RPMI7951 (cell line): ENCODE measurements at places on chromosomes 11 and 22. TPM values are rescaled to one million over a fixed set of nuclear protein-coding genes. Genes with fewer than 3 reads are reported as not detected.

The CSF2RB gene
- total RNA-seq: not detected in 2 replicates

The HSCB gene
- 17.1 and 23.5 TPM in 2 replicates for total RNA-seq

The RAG2 gene
- total RNA-seq: not detected in 2 replicates

The UBASH3B gene
- 14.3 and 16.0 TPM in 2 replicates for total RNA-seq

The THRSP gene
- total RNA-seq: not detected in 2 replicates

The SCGB1D2 gene
- total RNA-seq: not detected in 2 replicates

The GRAP2 gene
- total RNA-seq: 0.78 and 0.84 TPM in 2 replicates

The PIH1D2 gene
- 5.9 and 6.4 TPM in 2 replicates for total RNA-seq

The MS4A15 gene
- total RNA-seq: not detected in 2 replicates

The PRRG4 gene
- total RNA-seq: 0.24 and 0.49 TPM in 2 replicates

The PRG3 gene
- total RNA-seq: not detected in 2 replicates

The KCNC1 gene
- total RNA-seq: not detected in 2 replicates

- DNase-seq: peak; percentile 45
Observed at GRCh38 chr11:126646701-126647557, 291.4 kb downstream of the ST3GAL4 start.

DNA sequence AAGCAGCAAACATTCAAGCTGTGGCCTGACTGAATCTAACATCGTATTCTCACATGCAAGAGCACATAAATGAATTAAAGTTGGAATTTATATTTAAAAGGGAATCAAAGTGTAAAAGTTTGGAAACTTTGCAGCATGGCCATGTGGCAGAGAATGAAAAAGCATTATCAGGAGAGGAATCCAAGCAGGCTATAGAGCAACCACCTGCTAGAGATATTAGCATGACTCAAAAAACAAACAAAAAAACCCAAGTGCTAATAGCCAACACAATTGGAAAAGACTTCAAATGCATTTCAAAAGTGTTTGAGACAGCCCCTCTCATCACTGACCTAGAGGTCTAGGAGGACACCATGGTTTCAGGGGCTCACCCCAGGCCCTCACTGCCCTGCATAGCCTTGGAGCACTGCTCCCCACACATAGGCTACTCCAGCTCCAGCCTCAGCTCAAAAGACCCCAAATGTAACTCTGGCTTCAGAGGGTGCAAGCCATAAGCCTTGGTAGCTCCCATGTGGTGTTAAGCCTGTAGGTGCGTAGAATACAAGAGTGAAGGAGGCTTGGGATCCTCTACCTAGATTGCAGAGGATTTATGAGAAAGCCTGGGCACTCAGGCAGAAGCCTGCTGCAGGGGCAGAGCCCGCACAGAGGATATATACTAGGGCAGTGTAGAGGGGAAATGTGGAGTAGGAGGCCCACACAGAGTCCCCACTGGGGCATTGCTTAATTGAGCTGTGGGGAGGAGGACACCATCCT, 1.7 kb upstream of the KRTAP5-7 start:
- DNase-seq: no peak

- DNase-seq: no peak
Observed at GRCh38 chr11:77310721-77311120, 9.2 kb upstream of the GDPD4 start.

DNA sequence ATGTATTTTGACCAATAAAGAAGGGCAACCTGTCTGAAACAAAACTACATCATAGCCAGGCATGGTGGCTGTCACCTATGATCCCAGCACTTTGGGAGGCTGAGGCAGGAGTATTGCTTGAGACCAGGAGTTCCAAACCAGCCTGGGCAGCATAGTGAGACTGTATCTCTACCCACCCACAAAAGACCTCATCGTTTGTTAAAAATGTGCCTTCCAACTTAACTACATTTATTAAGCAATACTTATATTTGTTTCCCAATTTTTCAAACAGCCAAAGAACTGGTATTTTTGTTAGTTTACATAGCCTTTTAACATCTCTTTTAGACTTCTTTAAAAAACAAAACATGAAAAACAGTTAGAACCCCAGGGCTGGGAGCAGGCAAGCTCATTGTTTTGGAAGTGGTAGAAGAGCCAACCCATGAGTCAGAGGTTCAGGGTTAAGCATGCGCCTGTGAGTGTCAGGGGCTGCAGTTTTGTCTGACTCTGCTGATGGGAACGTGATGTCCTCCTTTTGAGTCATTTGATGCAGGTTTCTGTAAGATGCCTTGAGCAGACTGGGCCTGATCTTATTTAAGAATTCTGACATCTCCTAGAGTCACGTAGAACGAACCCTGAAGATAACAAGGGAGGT, 53.9 kb upstream of the CRTAM start:
- peak; percentile 88 for DNase-seq

- no peak for DNase-seq
Observed at GRCh38 chr11:68004551-68005335, 846 bp upstream of the UNC93B1 start.

- DNase-seq: no peak
Observed at GRCh38 chr11:877565-877964, 33.0 kb downstream of the CHID1 start.

DNA sequence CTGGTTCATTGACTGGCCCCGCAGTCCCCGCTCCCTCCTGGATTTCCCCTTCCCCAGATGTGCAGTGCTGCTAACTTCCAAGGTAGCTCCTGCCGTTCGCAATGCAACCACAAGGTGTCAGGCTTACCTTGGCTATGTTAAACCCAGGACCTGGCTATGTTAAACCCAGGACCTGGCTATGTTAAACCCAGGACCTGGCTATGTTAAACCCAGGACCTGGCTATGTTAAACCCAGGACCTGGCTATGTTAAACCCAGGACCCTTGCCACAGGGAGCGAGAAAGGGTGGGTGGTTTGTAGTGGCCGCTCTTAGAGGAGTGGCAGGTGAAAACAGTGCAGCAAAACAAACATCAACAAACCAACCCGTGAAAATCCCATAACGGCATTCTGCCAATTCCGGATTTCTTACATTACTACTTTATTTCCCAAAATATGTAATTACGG, 2.9 kb upstream of the ADAMTS8 start:
- peak; percentile 51 for DNase-seq

DNA sequence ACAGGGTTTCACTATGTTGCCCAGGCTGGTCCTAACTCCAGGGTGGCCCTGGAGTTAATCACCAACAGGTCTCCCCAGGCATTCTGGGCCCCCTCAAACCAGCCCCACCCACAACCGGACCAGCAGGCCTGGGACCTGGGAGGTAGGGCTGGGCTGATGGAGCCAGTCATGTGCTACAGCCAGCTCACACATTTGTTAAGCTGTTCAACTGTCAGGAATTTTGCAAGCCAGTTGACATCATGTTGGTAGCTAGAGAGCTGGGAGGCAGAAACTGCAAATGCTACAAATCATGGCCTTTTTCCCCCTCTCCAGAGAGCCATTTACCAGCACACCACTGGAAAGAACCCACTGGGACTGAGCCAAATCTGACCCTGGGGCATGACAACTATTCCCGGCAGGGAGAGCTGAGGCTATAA, 6.8 kb downstream of the ARHGAP1 start:
- no peak for DNase-seq

DNA sequence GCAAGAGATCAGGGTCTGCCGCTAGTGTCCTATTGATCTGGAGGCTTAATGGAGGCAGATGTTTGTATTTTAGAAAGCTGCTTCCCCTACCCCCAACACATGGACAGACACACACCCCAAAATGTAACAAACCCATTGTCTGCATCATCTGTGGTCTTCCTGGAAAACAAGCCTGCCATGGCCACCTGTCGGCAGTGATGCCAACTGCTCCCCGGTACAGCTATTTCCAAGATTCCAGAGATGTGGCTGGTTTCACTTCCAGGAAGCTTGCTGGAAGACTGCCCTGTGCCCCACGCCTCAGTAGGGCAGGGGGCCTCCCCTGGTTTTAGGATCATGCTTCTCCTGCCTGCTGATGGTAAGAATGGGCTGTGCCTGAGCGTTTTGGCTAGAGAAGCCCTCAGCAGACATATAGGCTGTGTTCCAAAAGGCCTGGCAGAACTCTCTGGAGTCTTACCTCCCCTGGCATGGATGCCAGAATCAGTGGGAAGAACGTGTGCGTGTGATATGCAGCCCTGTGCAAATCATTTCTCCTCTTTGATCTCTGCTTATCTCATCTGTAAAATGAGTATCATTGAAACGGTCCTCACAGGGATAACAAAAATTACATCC, 108.6 kb downstream of the FBXO7 start:
- DNase-seq: no peak

GRCh38 chr11:128653801-128654231, 40.1 kb upstream of the FLI1 start:
- no peak for DNase-seq

DNA sequence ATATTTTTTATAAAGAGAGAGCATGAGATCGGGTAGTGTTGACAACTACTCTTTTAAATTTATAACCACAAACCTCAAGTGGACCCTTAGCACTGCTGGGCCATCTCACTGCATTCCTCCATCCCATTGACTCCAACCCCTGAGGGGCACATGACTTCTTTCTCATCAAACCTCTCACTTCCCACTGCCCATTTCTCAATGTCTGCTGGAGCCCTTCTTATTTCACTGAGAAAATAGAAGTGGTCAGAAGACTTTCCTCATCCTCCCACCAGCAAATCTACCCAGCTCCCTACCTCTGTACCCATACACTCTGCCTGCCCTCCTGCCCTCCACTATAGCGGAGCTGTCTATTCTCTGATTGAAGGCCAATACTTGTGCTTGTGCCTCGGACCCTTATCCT, 370.6 kb upstream of the MPPED2 start:
- DNase-seq: no peak

DNA sequence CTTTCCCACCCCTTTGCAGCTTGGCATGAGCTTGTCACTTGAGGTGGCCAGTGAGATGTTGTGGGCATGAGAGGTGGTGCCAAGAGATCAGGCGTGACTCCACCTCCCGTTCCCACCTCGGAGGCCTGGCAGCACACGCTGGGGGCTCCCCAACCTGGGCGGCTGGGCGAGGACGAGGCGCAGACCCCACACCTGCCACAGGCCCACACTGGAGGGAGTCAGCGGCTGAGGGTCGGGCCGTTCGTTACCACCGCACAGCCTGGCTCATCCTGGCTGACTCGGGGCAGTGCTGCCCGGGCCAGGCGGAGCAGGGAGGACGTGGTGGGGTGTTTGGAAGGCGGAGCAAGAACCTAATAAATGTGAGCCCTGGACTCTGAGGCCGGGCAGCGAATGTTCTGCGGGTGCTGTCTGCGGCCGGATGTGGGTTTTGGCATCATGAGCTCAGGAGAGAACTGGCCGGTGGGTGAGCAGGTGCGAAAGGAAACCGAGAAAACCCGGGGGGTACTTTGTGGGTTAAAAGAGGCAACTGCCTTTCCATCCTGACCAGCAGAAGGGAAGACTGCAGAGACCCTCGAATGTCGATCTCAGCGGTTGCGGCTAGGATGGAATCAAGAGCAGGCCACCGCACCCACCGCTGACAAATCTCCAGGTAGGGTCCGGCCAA, 10.2 kb upstream of the IFITM3 start:
- no peak for DNase-seq

GRCh38 chr11:811446-812245, 1.9 kb downstream of the RPLP2 start:
- DNase-seq: no peak

DNA sequence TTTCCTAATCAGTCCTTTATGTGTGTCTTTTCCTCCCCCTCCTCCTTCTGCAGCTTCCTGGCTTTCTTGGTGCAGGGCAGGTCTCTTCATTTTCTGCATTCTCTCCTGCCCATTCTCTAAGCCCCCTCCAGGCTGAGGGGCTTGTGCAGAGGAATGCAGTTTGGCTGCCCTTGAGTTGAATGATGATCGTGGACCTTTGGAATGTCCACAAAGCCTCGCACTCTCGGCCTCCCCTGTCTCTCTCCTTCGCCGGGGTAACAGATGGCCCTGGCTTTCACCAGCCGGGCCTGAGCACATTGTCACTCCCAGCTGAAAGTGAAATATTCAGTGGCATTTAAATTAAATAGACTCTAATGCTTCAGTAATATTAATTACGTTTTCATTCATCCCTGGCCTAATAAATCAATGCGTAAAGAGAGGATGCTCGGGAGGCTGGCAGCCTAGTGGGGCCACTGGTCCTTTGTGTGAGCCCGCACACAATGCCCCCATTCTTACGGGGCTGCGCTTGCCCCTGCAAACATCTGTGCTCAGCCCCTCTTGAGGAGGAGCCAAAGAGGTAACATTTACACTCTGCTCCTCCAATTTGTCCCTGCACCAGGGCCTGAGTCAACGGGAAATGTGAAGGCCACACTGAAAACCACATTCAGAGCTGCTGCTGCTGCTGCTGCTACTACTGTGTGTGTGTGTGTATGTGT, 64.9 kb upstream of the PAX6 start:
- DNase-seq: peak; percentile 48

GRCh38 chr11:68508425-68508824, 47.9 kb downstream of the PPP6R3 start:
- DNase-seq: no peak
